ENCODE measurements at places on chromosomes 4 and X. TPM values are rescaled to one million over a fixed set of nuclear protein-coding genes. Genes with fewer than 3 reads are reported as not detected.

Gene POU4F2
- not detected for total RNA-seq

Gene FAM184B
- total RNA-seq: not detected

Gene CTAG1B
- not detected for total RNA-seq

GRCh38 chr4:173545440-173545839 is 15.4 kb upstream of the HAND2 start:
- H3K27ac ChIP-seq: no peak overlapping the region
- no peaks in the 10 kb centered on the region for H3K4me1 ChIP-seq
- H3K36me3 ChIP-seq: no peaks in the 10 kb centered on the region
- peaks cover 37% of the 10 kb centered on the region for H3K27me3 ChIP-seq

GRCh38 chr4:138672393-138672976 is 343.1 kb upstream of the NOCT start:
- no peaks in the 10 kb centered on the region for H3K4me1 ChIP-seq
- no peak overlapping the region for H3K27ac ChIP-seq

DNA sequence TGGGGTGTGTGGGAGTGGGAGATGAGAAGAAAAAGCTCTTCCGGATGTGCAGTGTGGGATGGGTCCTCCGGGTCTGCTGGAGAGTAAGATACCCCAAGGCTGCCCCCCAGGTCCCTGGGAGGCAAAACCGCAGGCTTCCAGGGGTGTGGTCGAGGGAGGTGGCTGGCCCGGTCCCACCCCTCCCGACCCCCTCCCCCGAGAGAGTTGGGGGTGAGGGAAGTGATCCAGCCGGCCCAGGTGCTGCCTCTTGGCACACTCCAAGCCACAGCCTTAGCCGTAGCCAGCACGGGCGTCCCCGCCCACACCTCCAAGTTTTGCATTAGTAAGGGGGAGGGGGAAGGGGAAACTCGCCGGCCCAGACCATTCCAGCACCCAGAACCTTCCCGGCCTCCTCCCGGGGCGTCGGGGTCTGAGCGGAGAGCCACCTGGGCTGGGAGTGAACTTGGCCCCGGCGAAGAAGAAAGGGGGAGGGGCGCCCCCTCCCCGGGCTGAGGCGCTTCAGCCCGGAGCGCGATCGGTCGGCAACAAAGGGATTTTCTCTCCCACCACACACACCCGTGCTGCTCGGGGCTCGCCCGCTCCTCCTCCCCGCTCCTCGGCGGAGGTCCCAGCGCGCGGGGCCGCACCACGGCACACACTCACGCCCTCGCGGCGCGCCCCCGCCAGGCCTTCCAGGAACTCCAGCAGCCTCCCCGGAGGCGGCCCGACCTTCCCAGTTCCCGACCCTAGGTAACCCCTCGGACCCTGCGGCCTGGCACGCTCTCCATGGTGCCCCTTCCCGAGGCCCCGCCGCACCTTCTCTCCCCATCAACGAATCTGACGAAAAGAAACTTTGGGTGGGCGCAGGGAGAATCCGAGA is 14.4 kb downstream of the BCOR start:
- H3K4me1 ChIP-seq: peaks cover 33% of the 10 kb centered on the region
- no peak overlapping the region for H3K27ac ChIP-seq
- H3K36me3 ChIP-seq: peaks cover 7% of the 10 kb centered on the region

DNA sequence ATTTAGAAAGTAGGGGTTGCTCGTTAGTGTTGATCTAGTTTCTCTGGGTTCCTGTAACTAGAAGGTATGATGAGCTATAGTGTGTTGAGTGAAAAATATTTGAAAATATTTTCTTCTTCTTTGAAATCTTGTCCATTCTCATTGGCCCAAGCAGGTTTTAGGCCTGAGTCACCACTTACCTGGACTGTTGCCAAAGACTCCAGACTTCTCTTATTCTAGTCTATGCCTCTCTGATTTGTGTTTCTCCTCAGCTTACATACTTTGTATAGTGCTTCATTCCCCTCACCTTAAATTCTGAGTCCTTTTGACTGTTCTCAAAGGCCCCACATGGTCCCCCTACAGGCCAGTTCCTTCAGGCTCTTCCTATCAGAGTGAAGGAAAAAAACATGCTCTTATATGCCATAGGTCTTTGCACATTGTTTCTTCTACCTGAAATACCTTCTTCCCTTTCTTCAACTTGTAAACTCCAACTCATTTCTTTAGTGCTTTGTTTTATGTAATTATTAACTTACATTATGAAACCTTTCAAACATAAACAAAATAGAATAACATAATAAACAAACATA is 258.2 kb downstream of the PPP1R2C start:
- H3K4me1 ChIP-seq: no peaks in the 10 kb centered on the region
- no peak for DNase-seq
- H3K27ac ChIP-seq: no peak overlapping the region
- H3K27me3 ChIP-seq: no peaks in the 10 kb centered on the region

- H3K36me3 ChIP-seq: no peaks in the 10 kb centered on the region
- H3K27me3 ChIP-seq: no peaks in the 10 kb centered on the region
- no peaks in the 10 kb centered on the region for H3K4me1 ChIP-seq
- no peak overlapping the region for H3K4me3 ChIP-seq
- H3K27ac ChIP-seq: no peak overlapping the region
- DNase-seq: no peak
Measured at GRCh38 chr4:14816623-14817261, 185.5 kb upstream of the CPEB2 start.

DNA sequence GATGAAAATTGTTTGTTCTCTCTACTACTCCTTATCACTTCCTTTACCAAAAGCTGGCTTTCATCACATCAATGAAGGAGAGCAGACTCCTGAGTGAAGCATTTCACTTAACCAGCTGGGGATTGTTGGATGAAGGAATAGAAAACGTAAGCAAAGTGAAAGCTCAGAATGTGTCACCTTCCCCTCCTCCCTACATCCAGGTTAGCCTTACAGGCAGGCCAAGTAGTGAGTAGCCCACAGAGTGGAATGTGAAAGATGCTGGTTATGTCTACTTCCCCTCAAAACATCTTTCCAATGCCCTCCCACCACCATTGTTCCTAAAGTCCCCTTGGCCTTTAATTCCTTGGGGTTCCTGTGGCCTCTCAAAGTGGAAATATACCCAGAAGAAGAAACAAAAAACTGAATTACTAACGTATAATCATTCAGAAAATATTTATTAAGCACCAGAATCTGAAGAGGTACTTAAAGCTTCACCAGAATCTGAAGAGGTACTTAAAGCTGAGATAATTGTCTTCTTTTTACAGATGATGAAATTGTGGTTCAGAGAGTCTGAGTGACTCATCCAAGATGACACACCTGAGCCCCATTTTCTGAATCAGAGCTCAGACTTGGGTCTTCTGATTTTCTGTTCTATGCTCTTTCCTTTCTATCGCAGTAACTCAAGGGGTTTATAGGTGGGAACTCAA is 6.5 kb downstream of the P2RY4 start:
- no peaks in the 10 kb centered on the region for H3K36me3 ChIP-seq
- no peaks in the 10 kb centered on the region for H3K27me3 ChIP-seq
- H3K4me3 ChIP-seq: no peak overlapping the region
